ENCODE measurements at places on chromosomes 5 and 9.

DNA sequence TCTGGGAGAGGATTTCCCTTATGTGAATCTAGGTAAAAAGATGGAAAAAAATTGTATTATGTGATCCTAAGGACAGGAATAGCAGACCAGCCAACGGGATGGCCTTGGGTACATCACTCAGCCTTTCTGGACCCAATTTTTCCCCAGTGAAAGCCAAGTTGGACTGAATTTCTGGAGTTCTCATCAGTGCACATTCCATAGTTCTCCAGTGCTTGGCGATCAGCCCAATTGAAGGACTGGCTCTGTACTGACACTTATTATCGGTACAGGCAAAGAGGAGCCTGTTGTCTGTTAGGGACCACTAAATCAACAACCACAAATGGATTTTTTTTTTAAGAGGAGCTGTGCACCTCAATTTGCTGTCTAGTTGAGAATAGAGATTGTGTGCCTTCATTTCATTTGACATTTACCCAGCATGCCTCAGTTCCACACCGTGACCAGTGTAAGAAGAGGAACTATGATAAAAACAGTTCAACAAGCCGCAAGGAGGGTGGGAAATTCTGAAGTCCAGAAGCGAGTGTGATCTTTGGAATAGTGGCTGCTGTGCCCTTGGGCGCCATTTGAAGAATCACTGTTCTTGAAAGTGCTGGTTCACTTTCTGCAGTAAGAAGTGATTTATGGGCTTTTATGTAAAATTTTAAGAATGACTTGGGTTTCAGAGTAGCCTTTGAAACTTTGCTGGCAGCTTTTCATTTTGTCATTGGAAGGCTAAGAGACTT, 8.0 kb downstream of the ARL10 start:
- H3K27me3 ChIP-seq = no peaks in the 10 kb centered on the region
- peak overlapping the region; percentile 78 for H3K27ac ChIP-seq

DNA sequence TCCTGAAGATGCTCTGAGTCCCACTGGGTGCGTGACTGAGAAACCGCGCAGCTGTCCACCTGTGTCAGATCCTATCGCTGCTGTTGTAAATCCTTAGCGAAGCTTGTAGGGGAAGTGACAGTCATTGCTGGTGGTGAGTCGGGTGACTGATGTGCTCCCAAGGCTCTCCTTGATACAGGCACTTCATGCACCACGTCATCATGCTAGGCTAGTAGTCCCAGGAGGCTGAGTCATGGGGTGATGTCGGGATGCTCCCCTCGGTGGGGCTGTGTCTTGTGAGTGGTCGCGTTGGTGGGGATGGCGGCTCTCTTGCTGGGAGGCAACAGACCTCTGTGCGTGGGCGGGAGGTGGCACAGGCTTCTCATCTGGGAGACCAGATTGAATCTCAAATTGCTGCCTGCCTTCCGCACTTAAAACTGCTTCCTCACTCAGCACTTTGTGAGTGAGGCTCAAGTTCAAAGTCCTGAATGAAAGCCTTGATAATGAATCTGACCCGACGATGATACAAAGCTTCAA, 84.7 kb downstream of the CSNK1A1 start:
- no peaks in the 10 kb centered on the region for H3K27me3 ChIP-seq
- no peak for DNase-seq
- no peaks in the 10 kb centered on the region for H3K36me3 ChIP-seq
- H3K27ac ChIP-seq = no peak overlapping the region
- no peak overlapping the region for H3K4me3 ChIP-seq

- no peak overlapping the region for H3K27ac ChIP-seq
- H3K4me3 ChIP-seq = no peak overlapping the region
- DNase-seq = no peak
- no peaks in the 10 kb centered on the region for H3K36me3 ChIP-seq
- peaks cover 35% of the 10 kb centered on the region for H3K4me1 ChIP-seq
These were observed 18.0 kb downstream of the UHRF2 start for GRCh38 chr9:6431038-6431437.

- no peak overlapping the region for H3K4me3 ChIP-seq
- H3K4me1 ChIP-seq = no peaks in the 10 kb centered on the region
- no peak overlapping the region for H3K27ac ChIP-seq
- H3K27me3 ChIP-seq = no peaks in the 10 kb centered on the region
These were observed 799.2 kb downstream of the TLE1 start for GRCh38 chr9:80890124-80890523.

DNA sequence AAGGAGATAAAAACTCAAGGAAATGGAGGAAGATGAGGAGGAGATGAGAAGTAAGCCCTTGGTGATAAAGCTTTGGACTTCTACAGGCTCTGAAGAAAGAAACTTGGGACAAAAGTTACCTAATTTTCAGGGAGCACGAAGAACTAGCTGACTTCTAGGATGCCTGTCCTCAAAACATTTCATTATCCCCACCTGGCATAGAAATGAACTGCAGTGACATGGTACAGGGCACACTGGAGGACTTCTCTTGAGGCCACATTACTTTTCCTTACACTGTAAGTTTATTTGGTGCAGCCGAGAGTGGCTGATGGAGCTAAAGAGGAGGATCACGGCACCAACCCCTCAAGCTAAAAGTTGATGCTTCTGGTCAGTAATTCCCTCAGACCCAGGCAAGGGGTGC, 269.5 kb upstream of the MSX2 start:
- H3K4me1 ChIP-seq = no peaks in the 10 kb centered on the region
- no peak overlapping the region for H3K4me3 ChIP-seq
- no peaks in the 10 kb centered on the region for H3K36me3 ChIP-seq
- peaks cover 50% of the 10 kb centered on the region for H3K27me3 ChIP-seq

DNA sequence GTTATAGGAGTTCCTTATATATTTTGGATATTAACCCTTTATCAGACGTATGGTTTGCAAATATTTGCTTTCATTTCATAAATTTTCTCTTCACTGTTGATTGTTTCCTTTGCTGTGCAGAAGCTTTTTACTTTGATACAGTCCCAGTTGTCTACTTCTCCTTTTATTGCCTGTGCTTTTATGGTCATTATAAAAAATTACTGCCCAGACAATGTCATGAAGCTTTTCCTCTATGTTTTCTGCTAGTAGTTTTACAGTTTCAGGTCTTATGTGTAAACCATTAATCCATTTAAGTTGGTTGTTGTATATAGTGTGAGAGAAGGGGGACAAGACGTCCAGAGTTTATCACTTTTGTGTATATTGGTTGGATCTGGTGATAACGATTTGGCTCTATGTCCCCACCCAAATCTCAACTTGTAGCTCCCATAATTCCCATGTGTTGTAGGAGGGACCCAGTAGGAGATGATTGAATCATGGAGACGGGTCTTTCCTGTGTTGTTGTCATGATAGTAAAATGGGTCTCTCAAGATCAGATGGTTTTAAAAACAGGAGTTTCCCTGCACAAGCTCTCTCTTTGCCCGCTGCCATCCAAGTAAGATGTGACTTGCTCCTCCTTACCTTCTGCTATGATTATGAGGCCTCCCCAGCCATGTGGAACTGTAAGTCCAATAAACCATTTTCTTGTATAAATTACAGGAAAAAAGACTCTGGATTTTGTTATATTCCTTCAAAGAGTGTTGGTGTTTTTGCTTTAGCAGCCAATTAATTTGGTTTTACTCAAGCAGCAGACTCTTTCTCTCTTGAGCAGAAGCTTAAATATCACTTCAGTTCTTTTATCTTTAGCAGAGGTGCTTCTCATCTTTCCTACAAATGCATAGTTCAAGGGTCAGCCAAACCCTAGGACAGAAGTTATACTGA, 13.7 kb downstream of the F2R start:
- H3K4me3 ChIP-seq = no peak overlapping the region
- peaks cover 22% of the 10 kb centered on the region for H3K36me3 ChIP-seq
- no peak overlapping the region for H3K27ac ChIP-seq
- no peaks in the 10 kb centered on the region for H3K4me1 ChIP-seq

DNA sequence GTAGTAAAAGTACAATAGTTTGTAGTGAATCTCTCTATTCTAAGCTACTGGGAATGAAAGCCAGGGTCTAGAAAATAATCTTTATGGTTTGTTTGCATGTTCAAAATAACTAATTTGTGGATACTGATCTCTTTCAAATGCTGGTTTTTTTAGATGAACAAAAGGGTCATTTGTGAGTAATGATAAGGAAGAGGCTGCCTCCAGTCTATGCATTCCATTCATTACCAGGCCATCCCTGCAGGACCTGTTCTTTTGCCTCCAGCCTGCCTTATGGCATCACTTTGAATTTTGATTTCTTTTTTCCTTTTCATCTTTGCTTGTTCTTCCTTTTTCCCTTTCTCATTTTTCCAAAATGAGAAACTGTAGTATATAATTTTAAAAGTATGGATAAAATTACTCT, 312.3 kb downstream of the CWC27 start:
- no peaks in the 10 kb centered on the region for H3K36me3 ChIP-seq
- no peak overlapping the region for H3K27ac ChIP-seq
- DNase-seq = no peak
- H3K27me3 ChIP-seq = no peaks in the 10 kb centered on the region
- H3K4me3 ChIP-seq = no peak overlapping the region

- H3K4me1 ChIP-seq = peaks cover 9% of the 10 kb centered on the region
- H3K27me3 ChIP-seq = no peaks in the 10 kb centered on the region
- no peak overlapping the region for H3K27ac ChIP-seq
- DNase-seq = peak; percentile 61
- H3K4me3 ChIP-seq = no peak overlapping the region
- peaks cover 50% of the 10 kb centered on the region for H3K36me3 ChIP-seq
These were observed 91.8 kb downstream of the PDE6A start for GRCh38 chr5:149852641-149853330.

DNA sequence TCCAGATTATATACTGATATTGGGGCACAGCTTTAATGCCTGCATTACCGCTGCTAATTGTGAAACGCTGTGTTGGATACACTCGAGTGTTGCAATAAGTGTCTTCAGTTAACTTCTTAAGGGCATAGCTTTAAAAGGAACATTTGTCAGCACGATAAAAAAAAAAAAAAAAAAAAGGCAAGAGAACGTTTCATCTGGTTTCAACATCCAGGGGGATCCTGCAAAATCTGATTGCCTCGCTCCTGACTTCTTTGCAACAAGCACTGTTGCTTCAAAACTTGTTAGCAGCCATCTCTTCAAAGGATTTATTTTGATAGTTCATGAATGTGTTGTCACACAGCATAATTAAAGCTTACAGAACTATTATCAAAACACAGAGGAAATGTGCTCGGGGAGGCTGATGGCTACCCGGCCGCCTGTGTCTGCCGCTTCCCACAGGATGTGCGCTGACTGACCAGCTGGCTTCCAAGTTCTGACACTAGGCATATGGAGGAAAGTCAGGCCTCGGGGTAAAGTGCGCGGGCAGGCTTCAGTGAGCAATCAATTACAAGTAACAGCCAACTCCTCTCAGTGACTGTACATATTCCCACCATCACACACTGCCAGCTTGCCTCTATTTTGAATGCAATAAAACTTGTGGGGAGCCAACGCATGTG, 77.7 kb downstream of the EBF1 start:
- no peaks in the 10 kb centered on the region for H3K36me3 ChIP-seq
- H3K4me3 ChIP-seq = peak overlapping the region; percentile 17
- no peaks in the 10 kb centered on the region for H3K27me3 ChIP-seq
- peaks cover 71% of the 10 kb centered on the region for H3K4me1 ChIP-seq
- DNase-seq = peak; percentile 56

- no peaks in the 10 kb centered on the region for H3K36me3 ChIP-seq
- H3K4me1 ChIP-seq = no peaks in the 10 kb centered on the region
- DNase-seq = no peak
These were observed 138.6 kb downstream of the C5orf15 start for GRCh38 chr5:133829786-133830185.

DNA sequence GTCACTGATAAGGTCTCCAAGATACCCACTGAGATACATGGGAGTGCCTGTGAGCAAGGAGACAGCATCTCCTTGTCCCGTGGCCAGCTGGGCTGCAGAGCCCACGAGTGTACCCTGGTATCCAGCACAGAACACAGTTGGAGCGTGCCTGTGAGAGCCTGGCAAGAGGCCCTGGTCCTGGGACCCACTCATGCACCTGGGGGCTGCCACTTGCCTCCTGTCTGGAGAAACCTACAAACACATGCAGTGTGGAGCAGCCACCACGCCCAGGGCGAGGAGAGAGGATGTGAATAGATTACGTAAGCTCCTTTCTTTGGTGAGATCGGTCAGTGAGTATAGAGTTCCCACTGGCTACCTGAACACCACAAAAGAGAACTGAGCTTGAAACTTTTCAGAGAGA, 88.3 kb downstream of the CTNND2 start:
- H3K27ac ChIP-seq = no peak overlapping the region
- no peaks in the 10 kb centered on the region for H3K36me3 ChIP-seq
- no peaks in the 10 kb centered on the region for H3K4me1 ChIP-seq

DNA sequence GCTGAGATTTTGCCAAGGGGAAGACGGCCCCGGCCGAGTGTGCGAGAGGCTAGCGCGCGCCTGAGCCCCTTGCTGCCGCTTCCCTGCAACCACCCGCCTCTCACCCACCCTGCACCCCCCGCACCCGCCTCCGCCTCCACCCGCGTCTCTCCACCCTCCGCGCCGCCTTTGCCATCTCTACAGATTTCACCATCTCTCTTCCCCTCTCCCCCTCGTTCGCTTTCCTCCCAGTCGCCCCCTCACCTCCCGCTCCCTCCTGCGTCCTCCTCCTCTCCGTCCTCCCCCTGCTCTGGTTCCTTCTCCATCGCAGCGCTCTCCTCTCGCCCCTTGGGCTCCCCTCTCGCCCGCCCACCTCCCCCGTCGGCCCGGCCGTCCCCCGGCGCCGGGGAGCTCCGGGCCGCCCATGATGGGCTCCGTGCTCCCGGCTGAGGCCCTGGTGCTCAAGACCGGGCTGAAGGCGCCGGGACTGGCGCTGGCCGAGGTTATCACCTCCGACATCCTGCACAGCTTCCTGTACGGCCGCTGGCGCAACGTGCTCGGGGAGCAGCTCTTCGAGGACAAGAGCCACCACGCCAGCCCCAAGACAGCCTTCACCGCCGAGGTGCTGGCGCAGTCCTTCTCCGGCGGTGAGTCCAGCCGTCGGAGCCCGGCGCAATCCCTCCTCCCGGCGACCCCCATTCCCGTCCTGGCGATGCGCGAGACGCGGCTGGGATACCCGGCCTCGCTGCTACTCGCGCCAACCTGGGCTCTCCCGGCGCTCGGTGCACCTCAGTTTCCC, at the start of gene PRDM12:
PRDM12 (plus strand) TSS at position 344 of the 778 bp plus-strand sequence; CDS start at position 404, 60 bp downstream.
- no peak for DNase-seq
- no peak within 1 kb of the TSS for H3K27ac ChIP-seq
- H3K27me3 ChIP-seq = peaks cover 94% of the 10 kb centered on the region
- H3K4me1 ChIP-seq = peaks cover 58% of the 10 kb centered on the region
- peak within 1 kb of the TSS; percentile 10 for H3K4me3 ChIP-seq

GRCh38 chr9:112252194-112252593, 77.1 kb upstream of the SUSD1 start:
- H3K36me3 ChIP-seq = no peaks in the 10 kb centered on the region
- H3K4me3 ChIP-seq = no peak overlapping the region
- H3K4me1 ChIP-seq = no peaks in the 10 kb centered on the region
